M059J (cell line): ENCODE measurements at places on chromosomes 11 and 22.

DNA sequence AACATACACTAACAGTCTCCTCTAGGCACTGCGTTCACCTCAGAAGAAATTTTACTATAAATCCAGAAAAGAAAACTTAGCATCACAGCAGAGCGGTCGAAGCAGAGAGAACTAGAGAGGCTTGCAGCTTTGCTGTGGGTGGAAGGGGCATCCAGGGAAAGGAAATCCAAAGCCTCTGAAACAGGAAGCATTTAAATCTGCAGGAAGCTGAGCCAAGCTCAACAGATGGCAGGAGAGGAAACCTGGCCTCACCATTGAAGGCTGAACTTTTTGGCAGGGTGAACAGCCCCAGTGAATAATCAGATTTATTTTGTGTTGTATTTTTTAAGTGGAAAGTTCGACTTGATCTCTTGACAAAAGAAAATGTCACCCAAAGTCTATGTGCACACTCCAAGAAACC, 858.1 kb downstream of the OPCML start:
- no peak for DNase-seq

GRCh38 chr11:47147250-47147649, 29.4 kb downstream of the ARFGAP2 start:
- no peak for DNase-seq

DNA sequence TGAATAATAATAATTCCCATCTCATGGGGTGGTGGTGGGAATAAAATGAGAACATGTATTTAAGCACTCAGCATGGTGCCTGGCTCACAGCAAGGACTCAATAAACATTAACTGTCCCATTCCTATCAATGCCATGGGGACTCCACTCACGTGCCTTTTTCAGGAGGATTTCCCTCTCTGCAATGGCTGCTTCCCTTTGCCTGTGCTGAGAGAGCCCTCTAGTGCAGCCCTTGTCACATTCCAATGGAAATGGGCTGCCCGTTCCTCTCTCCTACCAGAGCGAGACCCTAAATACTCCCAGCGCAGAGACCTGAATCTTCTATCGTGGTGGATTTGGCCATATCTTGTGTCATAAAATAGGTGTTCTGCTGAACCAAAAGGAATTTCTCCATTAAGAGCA, 621.5 kb upstream of the B3GAT1 start:
- peak; percentile 22 for DNase-seq

DNA sequence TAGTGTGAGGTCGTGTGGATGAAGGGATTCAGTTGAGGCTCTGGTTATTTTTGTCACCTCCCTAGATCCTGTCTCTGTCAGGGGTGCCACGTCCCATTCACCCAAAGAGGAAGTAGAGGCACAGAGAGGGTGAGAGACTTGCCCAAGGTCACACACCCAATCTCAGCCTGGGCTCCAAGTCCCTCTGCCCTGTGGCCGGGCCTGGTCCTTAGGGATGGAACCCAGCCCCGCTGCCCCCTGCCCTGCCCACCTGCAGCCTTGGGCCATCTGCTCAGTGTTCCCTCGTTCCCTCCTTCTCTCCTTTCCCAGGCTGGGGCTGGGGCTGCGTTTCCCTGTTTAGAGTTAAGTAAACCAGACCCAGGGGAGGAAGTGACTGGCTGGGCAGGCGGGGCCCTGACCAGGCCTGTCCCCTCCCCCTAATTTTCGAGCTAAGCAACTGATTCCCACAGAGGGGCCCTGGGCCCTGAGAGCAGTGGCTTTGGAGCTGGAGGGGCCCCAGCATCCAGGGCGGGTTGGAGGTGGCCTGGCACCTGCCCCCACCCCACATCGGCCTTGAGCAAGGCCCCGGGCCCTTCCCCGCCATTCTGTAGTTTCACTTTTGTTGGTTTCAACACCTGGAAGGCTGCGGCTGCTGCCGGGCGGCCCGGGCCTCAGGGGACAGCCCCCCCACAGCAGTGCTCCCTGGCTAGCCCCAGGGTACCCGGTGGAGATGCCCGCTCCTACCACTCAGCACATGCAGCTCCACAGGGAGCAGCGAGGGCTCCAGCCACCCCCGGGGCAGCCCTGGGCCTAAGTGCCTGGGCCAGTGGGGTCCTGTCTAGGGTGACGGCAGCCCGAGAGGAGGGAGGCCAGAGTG, 1.5 kb downstream of the TCIRG1 start:
- DNase-seq = no peak

DNA sequence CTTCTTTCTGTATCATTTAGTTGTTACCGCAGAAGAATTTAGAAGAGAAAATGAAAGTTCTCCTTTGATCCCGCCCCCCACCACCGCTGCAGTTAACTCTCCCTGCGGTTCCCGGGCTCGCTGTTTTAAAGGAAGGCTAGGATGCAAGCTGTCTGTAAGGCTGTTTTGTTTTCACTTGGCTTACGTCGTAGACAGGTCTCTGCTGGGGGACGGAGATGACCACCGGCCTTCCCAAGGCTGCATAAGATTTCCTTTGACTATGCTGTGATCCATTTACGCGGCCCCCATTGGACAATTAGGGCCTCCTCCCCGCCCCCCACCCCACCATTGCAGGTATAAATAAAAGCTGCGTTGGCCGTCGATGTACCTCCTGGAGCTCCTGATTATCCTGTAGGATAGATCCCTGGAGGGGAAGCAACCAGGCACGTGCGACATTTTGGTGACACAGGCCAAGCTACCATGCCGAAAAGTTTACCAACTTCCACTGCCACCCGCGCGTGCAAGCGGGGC, 1.4 kb upstream of the CPT1A start:
- peak; percentile 78 for DNase-seq

DNA sequence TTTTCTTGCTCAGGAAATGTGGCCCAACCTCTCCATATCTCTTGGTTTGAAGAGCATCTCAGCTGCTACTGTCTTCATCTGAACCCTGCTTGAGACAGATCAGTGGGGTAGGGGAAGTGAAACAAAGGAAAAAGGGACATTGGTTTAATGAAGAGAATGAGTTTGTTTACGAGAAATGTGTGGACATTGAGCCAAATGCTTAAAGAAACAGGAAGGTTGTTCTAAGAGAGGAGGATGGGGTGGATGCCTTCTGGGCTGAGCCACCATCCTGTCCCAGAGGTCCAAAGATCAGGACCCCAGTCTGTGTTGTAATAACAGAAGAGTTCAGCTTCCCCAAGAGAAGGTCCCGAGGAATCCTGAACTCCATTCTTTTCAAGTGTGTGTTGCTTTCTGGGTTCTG, 369.7 kb downstream of the INSC start:
- DNase-seq = no peak

DNA sequence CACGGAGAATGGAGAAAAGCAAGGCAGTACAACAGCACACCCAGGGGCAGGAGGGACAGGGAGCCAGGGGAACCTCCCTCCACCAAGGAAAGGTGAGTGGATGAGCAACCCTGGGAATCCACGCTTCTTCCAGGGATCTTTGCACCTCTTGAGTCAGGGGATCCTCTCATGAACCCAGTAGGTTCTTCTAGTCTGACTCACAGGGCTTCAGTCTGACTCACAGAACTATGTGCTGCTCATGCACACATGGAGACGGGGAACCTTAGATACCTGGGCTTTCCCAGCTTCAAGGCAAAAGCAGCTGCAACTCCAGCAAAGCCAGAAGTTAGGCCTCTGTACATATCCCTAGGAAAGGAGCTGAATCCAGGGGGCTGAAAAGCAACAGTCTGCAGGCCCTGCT, 1021.4 kb upstream of the TENM4 start:
- peak; percentile 91 for DNase-seq

GRCh38 chr11:44221456-44221855, 88.5 kb downstream of the ALX4 start:
- no peak for DNase-seq

DNA sequence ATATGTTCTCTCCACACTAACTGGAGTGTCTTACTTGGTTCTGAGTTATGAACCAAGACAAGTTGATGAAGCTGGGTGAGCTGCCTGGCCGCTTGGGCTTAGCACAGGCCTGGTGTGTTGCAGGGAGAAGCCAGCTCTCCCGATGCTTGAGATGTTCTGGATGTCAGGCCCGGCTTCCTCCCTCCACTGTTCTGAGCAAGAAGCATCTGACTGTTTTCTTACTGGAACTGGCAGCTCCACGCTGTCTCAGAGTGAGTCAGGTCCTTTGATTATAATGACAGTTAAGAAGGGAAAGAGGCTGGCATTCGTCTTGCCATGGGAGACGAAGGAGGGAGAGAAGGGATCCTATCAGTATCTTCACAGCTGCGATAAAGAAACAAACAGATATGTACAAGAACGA, 46.5 kb upstream of the CRTAM start:
- DNase-seq = peak; percentile 87

DNA sequence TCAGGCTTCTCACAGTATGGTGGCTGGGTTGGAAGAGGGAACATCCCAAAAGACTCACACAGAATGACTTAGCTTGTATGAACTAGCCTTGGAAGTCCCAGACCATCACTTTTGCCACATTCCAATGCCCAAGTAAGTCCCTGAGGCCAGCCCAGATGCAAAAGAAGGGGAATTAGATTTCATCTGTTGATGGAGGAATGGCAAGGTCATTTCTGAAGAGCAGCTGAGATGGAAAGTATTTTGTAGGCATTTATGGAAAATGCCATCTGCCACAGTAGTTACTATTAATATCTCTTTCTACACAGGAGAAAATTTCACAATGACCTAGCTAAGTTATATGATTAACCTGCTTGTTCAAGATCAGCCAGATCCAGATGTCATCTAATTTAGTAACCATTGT, 58.8 kb downstream of the ENDOD1 start:
- no peak for DNase-seq

DNA sequence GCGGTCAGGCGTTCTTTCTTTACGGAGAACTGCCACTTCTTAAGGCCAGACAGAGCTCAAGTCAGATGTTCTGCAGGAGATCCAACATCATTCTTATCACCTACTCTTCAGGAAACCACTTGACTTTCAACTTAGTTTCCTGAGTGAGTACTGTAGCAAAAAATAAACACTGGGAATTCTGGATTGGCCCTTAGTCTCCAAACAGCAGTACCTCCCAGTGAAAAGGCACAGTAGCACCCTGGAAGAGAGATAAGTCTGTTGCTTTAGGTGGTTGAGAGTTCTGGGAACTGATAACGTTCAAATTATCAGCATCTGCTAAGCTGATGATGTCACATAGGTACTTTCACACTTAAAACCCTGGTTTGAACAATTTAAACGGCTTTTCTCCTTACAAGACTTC, 971.8 kb upstream of the TENM4 start:
- no peak for DNase-seq

- peak; percentile 69 for DNase-seq
These were observed 9.4 kb upstream of the NAV2 start for GRCh38 chr11:19703211-19703610.

DNA sequence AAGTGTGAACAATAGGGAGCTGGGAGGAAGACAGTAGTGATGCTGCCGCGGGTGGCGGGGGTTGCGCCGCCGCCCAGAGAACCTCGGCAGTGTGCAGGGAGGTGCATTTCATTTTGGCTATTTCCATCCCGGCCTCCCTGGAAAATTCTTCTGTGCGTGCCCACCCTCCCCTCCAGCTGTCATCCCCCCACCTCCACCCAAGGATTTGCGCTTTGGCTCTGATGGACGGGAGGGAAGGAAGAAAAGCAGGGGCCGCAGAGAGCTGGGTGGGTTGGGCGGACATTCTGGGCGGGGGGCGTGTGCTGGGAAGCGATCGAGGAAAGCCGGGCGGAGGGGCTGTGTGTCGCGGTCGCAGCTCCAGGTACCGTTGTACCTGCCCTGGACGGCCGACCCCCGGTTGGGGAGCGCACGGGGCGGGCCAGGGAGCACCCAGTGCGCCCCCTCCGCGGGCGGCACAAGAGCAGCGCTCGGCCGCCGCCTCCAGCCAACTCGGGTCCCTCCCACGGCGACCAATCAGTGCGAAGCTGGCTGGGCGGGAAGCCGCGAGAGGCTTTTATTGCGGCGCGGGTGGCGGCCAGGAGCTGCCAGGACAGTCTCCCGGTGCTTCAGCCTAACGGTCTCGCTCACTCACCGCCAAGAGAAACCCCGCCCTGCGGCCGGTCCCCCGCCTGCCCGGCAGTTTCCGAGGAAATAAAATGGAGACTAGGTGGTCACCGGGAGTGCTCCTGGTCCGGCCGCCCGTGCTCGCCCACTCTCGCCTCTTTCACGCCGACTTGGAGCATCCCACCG, 1.6 kb downstream of the NCAM1 start:
- peak; percentile 31 for DNase-seq

GRCh38 chr22:17592201-17592600, 28.9 kb downstream of the SLC25A18 start:
- no peak for DNase-seq

GRCh38 chr11:25242928-25243327, 746.1 kb downstream of the LUZP2 start:
- DNase-seq = no peak

GRCh38 chr11:33257160-33257896, at the start of gene HIPK3:
Gene HIPK3 (plus strand): TSS chr11:33257381.
- peak; percentile 75 for DNase-seq

DNA sequence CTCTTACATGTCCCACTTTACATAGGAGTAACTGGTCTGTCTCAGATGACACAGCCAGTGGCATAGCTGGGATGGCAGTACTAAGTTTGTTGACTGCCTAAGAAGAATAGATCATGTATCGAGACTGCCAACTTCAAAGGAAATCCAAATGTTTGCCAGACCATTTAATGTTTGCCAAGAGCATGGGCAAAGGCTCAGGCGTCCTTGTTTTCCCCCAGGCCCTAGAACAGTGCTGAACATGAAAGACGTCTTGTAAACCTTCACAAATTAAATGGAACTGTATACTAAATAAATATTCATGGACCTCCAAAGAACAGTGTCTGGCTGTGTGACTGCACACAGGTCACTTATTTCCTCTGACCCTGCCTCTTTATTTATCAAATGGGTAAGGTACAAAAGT, 234.7 kb upstream of the CCDC90B start:
- DNase-seq = no peak

DNA sequence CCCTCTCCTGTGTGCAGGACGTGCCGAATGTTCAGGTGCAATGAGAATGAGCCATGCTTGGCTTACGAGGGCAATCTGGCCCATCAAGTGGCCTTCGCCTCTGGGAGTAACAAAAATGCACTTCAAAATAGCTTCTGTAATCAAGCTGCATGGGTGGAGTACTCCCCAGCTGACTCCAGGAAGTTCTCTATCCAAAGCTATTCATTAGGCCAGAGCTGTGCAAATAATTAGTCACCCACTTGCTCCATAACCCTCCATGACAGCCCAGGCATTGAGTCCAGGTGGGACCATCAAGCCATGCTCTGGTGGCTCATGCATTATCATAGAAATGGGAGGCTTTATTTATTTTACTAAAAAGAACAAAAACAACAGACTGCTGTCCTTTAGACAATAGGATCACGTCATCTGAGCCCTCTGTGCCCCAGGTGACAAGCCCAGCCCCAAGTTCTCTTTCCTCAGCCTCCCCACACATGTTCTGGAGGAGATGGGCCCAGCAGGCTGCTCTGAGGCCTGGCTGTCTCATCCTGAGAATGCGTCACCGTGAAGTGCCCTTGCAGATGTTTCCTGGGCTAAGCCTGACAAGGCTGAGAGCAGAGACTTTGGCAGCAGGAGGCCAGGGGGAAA, 244.7 kb downstream of the ETS1 start:
- DNase-seq = peak; percentile 65

- no peak for DNase-seq
These were observed 45.5 kb upstream of the GRIK4 start for GRCh38 chr11:120465921-120466534.
